ENCODE measurements at places on chromosomes 1 and 21.

GRCh38 chr1:226066415-226067078, 4.0 kb downstream of the H3-3A start:
- DNase-seq, result no peak

DNA sequence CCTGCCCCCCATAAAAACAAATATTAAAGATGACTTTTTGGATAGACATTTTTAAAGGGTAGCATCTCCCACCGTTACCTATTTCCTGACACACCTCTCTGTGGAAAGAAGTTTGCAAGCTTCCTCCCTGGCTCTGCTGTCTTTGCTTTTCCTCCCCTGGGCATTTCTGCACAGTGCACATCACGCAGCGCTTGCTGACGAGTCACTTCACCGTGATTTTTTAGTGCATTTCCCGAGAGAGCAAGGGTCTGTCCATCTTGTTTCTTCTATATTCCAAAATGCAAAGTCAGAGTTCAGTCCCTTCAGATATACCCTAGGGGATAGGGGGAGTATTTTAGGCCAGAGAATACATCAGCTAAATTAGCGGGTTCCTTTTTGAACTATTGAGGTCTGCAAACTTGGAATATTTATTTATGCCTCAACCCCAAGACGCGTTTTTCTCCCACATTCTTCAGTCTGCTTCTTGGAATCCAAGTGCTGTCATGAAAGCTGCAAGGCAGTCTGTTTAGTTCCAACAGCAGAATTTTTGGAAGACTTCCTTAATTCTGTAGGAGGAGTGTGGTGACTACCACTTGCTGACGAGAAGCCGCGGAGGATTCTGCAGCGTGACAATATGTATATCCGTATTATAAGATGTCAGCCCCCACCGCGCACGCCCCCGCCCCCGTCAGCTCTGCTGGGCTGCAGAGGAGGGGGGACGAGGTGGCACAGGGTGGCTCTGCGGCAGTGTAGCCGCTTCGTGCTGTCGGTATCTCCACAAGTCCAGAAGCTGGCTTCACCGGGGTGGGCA, 22.4 kb downstream of the SMYD2 start:
- DNase-seq, result no peak

- DNase-seq, result peak; percentile 35
These were observed 11.7 kb upstream of the HSD11B1 start for GRCh38 chr1:209692745-209693504.

DNA sequence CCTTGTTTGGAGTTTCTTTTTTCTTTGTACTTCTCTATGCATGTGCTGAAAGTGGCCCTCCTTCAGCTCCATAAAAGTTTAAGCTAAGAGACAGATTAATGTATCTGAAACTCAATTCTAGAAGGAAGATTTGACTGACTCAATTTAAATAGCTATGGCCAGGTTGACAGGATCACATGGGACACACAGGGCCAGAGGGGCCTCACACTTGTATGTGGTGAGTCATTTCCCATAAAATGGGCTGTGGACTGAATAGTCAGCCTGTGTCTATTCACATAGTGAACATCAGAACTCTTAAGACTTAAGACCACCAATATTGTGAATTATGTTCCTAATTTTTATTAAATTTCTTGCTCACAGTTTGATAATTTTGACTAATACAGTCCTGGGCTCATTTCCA, 45.7 kb upstream of the DEPDC1 start:
- DNase-seq, result no peak

GRCh38 chr1:44239331-44239960, 26.2 kb downstream of the DMAP1 start:
- no peak for DNase-seq

GRCh38 chr21:31298618-31299269, 45.3 kb downstream of the TIAM1 start:
- DNase-seq, result no peak

GRCh38 chr1:97254731-97255463, 533.3 kb downstream of the PTBP2 start:
- DNase-seq, result no peak

- no peak for DNase-seq
These were observed 1.1 kb upstream of the OSBPL9 start for GRCh38 chr1:51615780-51616291.

- no peak for DNase-seq
These were observed 740 bp downstream of the DSTYK start for GRCh38 chr1:205210756-205211168.

GRCh38 chr1:159274631-159275030, 27.5 kb upstream of the FCER1A start:
- DNase-seq, result no peak

DNA sequence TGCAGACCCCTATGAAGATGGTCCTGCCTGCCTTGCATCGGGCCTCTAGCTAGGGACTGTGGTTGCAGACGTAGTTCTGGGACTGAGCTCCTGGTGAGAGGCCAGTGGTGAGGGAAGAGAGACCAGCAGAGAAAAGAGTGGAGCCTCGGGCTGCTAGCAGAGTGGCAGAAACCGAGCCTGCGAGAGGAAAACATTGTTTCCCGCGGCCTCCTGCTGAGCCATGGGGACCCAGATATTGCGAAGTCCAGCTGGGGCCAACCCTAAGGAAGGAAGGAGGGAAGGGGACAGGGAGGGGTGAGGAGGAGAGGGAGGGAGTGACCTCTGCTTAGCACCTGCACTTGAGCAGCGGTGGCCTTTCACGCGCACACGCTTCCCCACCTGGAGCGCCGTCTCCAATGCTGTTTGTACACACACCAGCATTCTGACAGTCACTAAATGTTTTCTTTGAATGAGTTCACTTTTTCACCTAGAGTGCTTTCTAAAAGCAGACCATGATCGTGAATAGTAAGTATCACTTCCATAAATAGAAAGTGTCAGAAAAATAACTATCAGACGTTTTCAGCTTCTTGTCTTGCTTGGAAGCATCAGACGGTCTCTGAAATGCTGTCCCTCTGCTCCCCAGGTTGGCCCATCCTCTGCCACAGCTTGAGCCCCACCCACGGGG, 2.5 kb upstream of the FNDC10 start:
- DNase-seq, result no peak

DNA sequence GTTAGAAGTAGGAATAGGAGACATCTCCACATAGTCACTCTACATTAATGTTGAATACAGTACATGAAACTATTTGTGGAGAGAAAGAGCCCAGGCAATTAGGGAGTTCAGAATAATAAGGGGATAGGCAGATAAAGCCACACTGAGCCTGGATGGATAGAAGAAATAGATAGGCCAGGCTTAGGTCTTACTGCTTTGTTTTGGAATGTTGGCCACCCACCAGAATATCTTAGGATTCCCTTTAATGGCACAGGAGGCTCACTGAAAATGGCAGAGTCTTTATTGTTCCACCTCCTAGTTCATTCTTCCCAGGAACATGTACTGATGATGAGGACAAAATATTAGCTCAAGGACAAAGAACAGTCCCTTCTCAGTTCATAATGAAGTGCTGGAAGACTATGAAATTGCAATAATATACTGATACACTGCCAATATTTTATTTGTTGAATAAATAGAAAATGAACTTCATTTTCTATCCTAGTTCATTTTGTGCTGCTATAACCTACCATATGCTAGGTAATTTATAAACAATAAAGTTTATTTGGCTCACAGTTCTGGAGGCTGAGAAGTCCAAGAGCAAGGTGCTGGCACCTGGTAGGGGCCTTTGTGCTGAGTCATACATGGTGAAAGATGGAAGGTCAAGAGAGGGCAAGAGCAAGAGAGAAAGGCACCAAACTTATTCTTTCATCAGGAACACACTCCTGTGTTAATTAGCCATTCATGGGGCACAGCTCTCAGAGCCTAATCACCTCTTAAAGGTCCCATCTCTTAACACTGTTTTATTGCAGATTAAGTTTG, 87.3 kb downstream of the TBX15 start:
- no peak for DNase-seq

- no peak for DNase-seq
These were observed 6.4 kb upstream of the BRINP3 start for GRCh38 chr1:190484045-190484444.

DNA sequence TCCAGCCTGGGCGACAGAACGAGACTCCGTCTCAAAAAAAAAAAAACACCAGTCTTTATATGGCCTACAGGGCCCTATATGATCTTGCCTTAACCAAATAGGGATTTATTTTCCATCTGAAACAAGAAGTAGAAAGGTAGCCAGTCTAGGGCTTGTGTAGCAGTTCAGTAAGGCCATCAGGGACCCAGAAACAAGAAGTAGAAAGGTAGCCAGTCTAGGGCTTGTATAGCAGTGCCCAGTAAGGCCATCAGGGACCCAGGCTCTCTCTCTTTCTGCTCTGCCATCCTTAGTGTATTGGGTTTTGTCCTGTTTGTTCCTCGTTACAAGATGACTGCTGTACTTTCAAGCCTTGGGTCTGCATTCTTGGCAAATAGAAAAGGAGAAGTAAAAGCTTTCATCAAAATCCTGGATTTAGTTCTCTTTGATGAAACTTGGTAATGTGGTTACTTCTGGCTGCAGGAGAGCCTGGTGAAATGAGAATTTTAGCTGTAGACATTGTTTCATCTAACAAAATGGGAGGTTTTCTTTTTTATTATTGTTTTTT, 46.1 kb downstream of the PKN2 start:
- no peak for DNase-seq

- DNase-seq, result peak; percentile 31
These were observed 13.0 kb downstream of the CCDC190 start for GRCh38 chr1:162847839-162848453.

GRCh38 chr1:226562989-226563388, 14.4 kb downstream of the STUM start:
- no peak for DNase-seq

DNA sequence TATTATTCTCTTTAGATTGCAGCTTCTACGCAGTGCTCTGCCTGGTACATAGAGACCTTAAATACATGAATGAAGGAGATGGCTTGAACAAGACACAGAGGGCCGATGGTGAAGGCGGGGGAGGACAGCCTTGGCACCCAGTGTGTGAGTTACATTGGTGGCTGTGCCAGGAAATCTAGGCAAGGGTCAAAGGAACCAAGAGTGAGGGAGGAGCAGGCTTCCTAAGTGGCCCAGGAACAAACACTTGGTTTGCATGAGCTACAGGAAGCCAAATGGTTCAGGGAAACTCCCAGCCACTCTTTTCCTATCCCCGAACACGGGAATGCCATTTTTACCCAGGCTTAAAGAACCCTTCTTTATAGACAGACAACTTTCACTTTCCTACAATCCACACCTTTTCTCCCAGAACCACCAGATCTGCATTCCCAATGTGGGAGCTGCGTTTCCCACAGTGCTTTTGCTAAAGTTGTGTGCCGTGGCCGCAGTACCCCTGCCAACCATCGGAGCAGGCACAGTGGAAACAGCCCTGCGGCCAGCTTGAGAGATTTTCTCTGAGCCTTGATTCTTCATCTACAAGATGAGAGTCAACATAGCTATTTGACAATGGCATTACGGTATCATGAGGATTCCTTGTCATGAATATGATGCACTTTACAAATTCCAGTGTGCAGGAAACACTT, 3.5 kb upstream of the CLEC20A start:
- DNase-seq, result no peak

DNA sequence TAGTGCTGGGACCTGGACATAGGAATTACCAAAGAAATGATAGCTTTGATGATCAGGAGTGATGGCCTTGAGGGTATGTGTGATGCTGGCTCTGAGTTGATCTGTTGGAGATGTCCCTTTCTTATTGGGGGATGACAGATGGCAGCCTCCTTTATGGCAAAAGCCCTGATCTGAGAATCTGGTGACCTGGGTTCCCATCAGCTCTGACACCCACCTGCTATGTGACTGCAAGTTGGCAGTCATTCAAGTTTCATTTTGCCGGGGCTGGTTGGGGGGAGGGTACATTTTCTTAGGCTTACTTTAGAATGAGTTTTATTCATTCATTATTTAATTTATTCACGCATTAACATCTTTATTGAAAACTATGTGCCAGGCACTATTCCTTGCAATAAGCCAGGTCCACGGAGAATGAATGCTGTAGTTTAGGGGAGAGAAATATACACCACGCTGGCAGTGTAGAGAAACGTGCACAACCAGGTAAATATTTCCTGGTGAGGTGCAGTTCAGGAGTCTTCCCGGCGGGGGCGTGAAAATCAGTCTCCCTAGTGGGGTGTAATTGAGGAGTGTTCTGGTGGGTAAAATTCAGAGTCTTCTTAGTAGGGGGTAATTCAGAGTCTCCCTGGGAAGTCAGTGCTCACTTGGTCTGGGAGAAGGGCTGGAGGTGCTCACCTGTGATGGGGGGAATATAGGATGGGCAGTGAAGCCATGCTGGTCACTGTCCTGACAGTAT, 401.3 kb downstream of the CAMTA1 start:
- no peak for DNase-seq

DNA sequence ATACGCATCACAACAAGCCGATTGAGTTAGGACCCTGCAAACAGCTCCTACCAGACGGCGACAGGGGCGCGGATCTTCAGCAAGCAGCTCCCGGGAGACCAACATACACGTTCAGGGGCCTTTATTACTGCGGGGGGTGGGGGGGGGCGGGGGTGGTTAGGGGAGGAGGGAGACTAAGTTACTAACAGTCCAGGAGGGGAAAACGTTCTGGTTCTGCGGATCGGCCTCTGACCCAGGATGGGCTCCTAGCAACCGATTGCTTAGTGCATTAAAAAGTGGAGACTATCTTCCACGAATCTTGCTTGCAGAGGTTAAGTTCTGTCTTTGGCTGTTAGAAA, 162.0 kb downstream of the RUNX1 start:
- no peak for DNase-seq

GRCh38 chr1:216807696-216808095, 84.5 kb upstream of the ESRRG start:
- DNase-seq, result no peak

- DNase-seq, result peak; percentile 79
These were observed 172.4 kb downstream of the NFIA start for GRCh38 chr1:61254634-61255357.

DNA sequence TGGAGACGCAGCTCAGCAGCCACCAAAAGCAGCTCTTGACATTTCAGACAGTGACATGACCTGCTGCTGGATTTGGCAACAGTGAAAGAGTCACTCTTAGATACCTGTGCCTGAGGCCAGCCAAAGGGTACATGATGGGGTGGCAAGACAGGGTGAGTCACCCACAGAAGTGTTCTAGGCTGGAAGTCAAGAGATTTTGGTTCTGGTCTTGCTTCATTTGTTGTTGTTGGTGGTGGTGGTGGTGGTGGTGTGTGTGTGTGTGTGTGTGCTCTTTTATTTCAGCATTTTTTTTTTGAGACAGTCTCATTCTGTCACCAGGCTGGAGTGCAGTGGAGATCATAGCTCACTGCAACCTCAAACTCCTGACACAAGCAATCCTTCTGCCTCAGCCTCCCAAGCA, 25.8 kb downstream of the SHISAL2A start:
- DNase-seq, result no peak

DNA sequence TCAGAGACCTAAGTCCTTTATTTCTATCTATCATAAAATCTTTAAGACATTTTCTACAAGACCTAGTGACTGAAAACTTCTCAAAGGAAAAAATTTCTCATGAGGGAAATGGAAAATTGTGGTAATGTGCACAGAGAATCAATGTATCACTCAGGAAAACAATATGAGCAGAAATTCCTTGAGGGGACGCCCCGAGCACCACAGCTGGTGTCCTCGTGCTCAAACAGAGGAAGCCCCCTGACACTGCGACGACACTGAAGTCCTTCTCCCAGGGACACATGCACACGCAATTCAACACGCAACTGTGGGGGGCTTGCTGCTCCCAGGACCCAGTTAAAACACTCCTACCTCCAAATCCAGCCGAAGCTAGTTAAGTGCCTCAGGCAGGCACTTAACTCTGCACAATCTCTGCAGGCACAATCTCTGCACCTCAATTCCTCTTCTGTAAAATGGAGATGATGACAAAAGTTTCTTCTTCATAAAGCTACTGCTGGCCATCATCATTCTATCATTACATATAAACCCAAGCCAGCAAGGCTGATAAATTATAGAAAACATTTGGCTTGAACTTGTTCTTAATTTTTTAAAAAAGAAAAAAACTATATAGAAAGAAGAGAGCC, 16.0 kb downstream of the ZBTB17 start:
- DNase-seq, result no peak

- DNase-seq, result no peak
These were observed 20.3 kb downstream of the CDCP2 start for GRCh38 chr1:54132495-54132894.

All from DMS 273 treated with DMSO at 0.1 percent for 48 hours (cell line).